Posterior vena cava (tissue), 2 donors: ENCODE measurements at places on chromosomes 7 and 10. TPM values are rescaled to one million over a fixed set of nuclear protein-coding genes. Genes with fewer than 3 reads are reported as not detected.

The FLNC gene
- 440 TPM for total RNA-seq

- peak; percentile 48 for DNase-seq
Measured at GRCh38 chr10:70748801-70749573, 36.2 kb downstream of the TBATA start.

- peak; percentile 46 for DNase-seq
Measured at GRCh38 chr7:128894101-128894440, 16.4 kb downstream of the KCP start.

GRCh38 chr7:80923211-80923612 is 4.4 kb upstream of the SEMA3C start:
- DNase-seq: no peak

- DNase-seq: no peak
Measured at GRCh38 chr10:91684841-91685240, 52.0 kb upstream of the PPP1R3C start.

DNA sequence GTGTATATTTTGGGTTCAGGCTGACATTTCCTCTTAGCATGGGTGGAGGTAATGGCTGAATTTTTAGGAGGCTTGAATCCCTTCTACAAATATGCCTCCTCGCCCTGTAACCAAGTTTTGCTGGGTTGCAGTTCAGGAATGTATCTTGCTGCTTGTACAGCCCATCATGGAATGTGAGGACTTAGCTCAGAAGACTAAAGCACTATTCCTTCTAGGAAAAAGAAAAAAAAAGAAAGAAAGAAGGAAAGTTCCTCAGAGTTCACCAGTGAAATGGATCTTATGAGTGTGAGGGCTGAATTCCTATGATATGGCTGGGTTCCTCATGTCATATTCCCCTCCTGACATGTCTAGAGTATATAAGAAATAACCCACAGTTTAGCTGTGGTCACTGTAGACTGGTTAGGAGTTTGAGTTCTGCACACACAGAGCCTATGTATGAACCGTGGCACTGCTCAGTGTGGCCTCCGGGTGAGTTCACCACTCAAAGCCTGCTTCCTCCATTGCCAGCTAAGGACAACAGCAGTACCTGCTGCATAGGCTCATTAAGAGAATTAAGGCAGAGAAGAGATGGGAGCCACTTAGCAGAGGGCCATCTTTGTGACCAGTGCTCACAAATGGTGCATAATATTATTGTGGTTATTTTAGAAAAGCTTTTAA is 114.0 kb downstream of the TACC2 start:
- DNase-seq: no peak

- no peak for DNase-seq
Measured at GRCh38 chr7:135929722-135930141, 47.4 kb downstream of the MTPN start.

- DNase-seq: no peak
Measured at GRCh38 chr10:17655567-17656146, 11.7 kb downstream of the STAM start.

DNA sequence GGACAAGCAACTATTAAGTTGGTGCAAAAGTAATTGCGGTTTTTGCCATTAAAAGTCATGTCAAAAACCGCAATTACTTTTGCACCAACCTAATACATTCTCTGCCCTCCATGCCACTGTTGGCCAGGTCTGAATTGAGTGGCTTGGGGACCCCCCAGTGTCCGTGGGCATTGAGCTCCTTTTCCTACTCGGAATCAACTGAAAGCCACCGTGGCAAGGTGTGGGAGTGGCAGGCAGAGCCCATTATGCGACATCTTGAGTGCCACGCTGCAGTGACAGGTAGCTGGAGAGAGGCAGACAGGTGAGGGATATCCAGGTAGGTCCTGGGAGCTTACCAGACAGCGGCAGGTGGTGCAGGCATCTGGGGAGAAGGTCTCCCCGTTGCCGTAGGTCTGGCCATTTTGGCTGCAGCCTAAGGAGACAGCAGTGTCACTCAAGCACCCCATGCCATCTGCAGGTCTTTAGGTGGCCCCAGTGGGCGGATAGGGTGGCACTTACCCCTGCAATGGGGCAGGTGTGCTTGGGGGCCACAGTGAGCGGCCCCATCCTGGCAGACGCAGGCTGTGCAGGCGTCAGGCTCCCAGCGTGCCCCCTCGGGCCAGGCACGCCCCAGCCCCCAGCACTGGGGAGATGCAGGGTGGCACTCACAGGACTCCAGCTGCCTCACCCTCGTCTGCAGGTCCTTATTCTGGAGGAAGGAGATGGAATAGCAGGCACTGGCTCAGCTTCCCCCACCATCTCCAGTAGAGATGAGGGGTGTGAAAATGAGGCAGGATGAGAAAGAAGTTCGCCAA is 3.5 kb downstream of the KCP start:
- DNase-seq: peak; percentile 62

- no peak for DNase-seq
Measured at GRCh38 chr7:70624500-70625103, 507.3 kb upstream of the GALNT17 start.

DNA sequence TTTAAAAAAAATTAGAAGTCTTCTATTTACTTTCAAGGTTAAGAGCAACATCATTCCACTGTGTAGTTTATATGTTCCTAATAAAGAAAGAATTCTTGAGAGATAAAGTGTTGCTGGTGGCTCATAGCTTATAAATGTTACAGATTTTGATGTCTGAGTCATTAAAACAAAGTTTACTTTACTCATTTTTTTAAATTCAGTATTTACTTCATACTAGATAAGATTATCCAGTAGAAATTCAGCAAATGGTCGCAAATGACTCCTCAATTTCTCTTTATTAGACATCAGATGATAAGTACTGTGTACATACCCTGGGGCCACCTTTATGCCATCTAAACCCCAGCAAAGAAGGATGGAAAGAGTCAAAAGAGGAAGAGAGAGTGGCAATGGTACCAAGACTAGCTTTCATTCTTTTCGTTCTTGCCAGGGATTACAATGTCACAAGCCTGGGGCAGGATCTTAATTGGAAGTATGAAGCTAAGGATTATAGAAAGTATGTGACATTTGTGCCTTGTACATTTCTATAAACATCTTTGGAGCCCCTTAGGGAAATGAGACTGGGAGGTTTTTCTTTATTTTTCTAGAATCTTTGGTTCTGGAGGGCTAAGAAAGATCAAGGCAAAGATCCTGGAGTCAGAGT is 206.1 kb downstream of the CHRM2 start:
- no peak for DNase-seq

DNA sequence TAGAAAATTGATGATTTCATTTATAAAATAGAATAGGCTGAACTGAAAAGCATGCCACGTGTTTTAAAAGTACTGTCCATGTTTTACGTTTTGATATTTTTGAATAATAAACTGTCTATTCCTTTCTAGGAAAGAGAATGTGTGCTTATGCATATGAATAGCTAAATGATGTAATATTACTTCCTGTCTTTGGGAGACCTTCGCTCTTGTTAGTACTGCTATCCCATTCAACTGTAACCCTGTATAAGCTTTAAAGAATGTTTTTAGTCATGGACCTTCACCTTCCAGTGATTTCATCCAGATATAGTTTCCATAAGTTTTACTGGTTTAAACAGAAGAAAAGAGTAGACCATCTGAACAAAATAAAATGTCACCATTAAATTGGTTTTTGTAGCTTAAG is 274.4 kb upstream of the SEMA3A start:
- no peak for DNase-seq

- no peak for DNase-seq
Measured at GRCh38 chr7:42152329-42153205, 84.4 kb downstream of the GLI3 start.

GRCh38 chr10:84335516-84335915 is 7.1 kb downstream of the CCSER2 start:
- no peak for DNase-seq

DNA sequence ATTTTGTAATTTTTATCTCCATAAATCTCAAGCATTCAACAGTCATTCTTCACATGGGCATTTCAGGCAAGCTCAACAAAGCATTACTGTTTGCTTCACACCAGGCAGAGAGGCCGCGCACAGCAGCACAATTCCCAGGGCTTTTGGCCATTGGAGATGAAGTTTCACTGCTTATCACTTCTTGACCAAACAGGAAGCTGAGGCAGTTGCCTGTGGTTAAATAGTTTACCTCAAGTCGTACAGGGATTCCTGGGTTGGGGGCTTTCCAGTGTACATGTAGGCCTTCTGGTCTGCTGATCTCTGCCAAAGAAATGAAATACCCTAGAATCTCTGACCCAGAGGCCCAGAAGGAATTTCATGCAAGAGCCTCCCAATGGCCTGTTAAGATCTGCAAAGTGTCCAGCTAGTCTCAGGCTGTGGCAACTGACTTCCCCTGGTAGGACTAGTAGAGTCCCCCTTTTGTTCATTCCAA is 11.2 kb upstream of the PRDX3 start:
- DNase-seq: peak; percentile 1

- no peak for DNase-seq
Measured at GRCh38 chr10:101880232-101880573, 36.6 kb upstream of the KCNIP2 start.

The ALOX5 gene
- total RNA-seq: 46.5 TPM

The TECPR1 gene
- total RNA-seq: 29.7 TPM

The GPR15LG gene
- total RNA-seq: not detected

The FAM131B gene
- 1.5 TPM for total RNA-seq

GRCh38 chr7:94423863-94424735 is 29.4 kb downstream of the COL1A2 start:
- no peak for DNase-seq

- DNase-seq: peak; percentile 50
Measured at GRCh38 chr10:122077311-122077875, 88.4 kb downstream of the TACC2 start.

The NKX1-2 gene
- total RNA-seq: not detected

The ECHS1 gene
- total RNA-seq: 47.3 TPM

The RPEL1 gene
- total RNA-seq: not detected
